Activated CD8-positive, alpha-beta memory T cell treated with anti-CD3 and anti-CD28 coated beads for 1 hour (primary cell): ENCODE measurements at places on chromosomes 2 and 18.

DNA sequence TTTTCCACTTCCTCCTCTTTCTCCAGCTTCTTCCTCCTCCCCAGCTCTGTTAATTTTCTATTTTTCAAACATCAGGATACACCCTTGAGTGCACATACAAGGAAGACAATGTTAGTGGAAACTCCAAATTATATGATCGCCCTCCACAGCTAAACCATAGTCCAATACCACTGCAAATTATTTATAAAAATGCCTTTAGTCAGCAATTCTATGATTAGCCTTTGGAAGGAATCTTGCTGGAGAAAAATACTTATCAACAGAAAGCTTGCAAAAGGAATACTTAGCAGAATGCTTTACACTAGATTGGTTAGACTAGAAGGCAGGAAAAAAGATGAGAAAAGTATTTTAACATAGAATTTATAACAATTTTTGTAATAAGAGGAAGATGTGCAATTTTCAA, 178.9 kb downstream of the FAM124B start:
- no peak for DNase-seq

DNA sequence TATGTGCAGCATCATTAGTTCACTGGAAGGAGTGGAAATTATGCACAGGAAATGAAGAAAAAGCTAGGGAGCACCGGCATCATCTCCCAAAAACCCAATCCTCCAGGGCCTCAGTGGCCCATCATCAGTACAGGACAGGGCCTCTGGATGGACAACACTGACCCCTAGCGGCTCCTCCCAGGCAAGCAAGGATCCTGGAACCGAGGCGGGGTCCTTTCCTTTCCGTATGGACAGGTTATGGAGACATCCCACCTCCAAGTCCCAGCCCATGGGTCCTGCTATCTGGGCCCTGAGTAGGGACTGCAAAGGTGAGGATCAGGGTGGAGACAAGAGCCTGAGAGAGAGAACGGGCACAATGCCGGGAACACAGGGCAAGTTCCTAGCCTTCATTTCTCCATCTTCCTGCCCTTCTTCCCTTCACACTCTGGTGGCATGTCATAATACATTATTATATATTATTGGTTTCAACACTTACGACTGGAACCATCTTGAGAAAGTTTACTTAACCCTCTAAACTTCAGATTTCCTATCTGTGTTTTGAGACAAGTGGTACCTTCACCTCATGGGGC, 68.2 kb downstream of the ZNF516 start:
- DNase-seq = no peak

DNA sequence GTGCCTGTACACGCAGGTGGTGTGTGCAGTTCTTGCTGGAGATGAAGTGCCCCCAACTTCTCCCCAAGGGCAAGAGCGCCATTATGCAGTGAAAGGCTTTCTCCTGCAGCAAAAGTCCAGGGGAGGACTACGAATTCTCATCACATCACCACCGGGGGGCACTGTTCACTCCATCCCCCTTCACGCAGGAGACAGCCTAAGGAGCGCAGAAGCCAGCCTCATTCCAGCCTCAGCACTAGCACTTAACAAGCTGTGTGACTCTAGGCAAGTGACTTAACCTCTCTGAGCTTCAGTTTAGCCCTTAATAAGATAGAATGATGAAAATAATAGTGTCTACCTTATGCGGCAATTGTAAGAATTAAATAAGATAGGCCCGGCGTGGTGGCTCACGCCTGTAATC, 32.3 kb downstream of the DNMT3A start:
- DNase-seq = peak; percentile 52

DNA sequence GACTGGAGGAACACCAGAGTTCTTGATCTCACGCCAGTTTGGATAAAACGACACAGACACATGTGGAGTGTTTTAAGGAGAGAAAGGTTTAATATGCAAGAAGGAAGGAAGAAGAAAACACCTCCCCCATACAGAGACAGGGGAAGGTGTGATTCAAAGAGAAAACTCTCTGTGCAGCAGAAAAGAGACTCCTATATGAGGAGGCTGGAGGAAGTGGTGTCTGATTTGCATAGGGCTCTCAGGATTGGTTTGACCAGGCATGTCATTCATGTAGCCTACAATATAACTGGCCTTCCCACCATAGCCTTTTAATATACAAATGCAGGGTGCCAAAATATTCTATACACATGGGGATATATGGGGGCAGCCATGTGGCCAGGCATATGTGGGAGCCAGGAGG, 1386.5 kb downstream of the RPIA start:
- DNase-seq = no peak

DNA sequence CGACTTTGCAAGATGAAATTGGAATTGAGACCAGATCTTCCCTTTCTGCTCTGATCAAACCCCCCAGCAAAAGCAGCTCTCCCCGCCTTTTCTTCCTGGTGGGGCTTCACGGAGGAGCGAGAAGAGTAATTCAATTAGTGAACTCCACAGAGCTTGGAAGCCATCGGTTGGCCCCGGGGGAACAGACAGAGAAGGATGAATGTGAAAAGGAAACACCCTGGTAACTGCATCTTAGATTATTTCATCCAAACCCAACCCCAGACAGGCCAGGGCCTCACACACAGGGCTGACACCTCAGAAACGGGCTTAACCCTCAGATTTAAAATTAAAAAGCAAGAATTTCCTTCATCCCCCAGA, 18.3 kb downstream of the SMAD7 start:
- DNase-seq = no peak

GRCh38 chr2:159091976-159092375, 123.5 kb downstream of the TANC1 start:
- DNase-seq = no peak

GRCh38 chr2:114843963-114844362, 401.5 kb downstream of the DPP10 start:
- DNase-seq = no peak

DNA sequence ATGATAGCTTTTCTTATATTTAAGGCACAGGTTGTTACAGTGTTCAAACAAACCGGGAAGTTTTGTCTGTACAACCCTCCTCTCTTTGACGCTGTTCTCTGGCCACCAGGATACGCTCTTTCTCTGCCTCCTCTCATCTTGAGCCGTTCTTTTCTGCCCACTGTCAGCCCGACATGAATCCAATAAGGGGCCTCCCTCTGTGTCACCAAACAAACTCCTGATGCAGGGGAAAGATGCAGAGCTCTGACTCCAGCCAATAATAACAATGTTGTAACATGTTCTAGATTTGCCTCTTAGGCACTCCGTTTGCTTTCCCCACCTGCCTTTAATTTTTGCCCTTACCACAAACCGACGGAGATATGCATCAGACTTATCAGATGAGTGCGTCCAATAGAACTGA, 449.3 kb downstream of the SLC4A3 start:
- no peak for DNase-seq

GRCh38 chr2:226991663-226992062, 155.8 kb downstream of the RHBDD1 start:
- no peak for DNase-seq

GRCh38 chr18:57621246-57621604, 411 bp downstream of the NARS1 start:
- no peak for DNase-seq

DNA sequence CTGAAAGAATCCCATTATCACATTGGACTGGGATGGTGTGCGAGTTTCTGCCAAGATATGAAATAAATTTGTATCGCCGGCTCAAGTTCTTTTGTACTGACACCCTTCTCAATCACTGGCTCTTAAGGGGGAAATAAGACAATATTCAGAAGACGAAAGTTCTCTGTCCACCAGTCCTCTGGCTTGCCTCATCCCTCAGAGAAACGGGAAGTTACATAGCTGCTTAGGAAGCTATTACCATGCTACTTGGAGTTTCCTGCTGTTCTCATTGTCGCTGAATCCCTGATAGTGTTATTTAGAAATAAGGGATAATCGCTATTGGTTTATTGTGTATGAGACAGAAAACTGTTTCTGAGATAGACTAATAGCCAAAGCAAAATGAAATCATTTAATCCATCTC, 205.0 kb upstream of the ZNF521 start:
- no peak for DNase-seq

- no peak for DNase-seq
Measured at GRCh38 chr18:55753643-55754263, 165.8 kb upstream of the TCF4 start.

- no peak for DNase-seq
Measured at GRCh38 chr2:42001711-42002201, 46.1 kb upstream of the PKDCC start.

GRCh38 chr2:2699121-2699505, 368.0 kb upstream of the MYT1L start:
- DNase-seq = no peak

DNA sequence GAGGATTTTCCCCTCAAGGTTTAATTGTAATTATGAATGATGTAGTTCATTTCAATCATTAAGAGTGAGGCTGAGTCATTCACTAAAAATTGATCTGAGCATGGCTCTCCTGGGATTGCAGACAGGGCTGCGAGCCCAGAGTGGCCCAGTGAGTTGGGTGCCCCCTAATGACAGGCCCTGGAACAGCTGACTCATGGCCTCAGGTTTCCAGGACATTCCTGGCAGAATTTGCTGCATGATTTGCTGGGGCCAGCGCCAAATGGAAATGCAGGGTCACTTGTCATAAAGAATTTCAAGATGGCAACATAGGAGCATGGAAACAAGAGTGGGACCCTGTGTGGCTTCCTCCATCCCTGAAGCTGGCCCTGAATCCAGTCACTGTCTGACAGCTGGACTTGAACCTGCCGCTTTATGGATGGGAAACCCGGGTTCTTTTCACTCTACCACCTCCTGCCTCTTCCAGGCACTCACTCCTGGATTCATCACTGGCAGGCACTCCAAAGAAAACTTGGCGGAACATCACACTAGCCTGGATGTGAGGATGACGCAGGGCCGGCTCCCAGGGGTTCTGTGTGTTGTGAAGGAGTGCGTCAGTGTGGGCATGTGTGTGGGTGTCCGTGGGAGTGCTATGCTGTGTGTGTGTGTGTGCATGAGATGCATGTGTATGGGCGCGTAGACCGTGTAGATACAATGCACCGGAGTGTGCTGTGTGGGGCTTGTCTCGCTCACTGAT, 15.2 kb downstream of the OTOF start:
- no peak for DNase-seq

GRCh38 chr2:223644136-223644535, 42.0 kb upstream of the SCG2 start:
- DNase-seq = no peak

GRCh38 chr2:62732262-62732777, 26.8 kb downstream of the EHBP1 start:
- DNase-seq = no peak

GRCh38 chr18:23992089-23992940, 22.2 kb upstream of the TTC39C start:
- DNase-seq = no peak

DNA sequence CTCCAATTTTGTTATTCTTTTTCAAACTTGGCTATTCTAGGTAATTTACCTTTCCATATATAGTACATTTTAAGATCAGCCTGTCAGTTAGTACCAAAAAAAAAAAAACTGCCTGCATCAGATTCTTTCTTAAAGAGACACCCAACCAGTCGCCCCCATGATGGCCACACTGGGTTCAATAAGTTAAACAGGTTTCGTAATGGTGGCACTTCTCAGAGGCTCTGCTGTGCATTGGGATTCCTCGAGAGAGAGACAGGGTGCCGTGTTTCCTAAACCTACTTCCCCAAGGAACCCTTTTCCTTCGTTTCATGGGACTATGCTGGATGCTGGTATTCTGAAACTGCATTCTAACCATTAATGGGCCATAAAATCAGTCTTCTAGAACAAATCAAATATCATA, 37.4 kb downstream of the MYO7B start:
- DNase-seq = no peak

DNA sequence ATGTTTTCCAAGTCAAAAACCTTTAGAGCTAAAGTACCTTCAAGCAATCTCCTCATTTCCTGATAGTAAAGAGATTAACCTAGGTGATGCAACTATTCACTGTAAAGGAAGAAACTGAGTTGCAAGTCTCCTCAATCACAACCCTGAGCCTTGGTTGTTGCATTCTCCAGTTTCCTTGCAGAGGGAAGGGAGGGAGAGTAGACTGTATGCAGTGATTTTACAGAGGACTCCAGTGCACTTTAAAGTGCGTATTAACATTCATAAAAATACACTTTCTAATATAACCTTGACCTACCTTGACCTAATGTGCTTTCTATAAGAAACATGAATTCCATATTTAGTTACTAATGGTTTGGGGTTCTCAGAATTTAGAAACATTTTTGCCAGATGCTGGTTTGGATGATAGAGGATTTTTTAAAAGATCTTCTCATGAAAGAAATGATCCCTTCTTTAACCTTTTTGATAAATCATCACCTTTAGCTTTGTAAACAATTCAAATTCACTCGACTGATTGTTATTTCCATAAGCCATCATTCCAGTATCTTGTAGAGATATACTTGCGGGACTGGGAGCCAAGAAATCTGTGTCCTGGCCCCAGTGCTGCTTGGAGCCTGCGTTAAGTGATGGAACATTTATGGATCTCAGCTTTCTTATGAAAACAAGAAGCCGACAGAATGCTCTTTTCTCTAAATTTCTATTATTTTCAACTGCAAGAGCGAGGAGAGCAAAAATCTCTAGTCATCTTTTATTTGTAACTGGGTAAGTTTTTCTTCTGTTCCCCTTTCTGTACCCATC, 228.3 kb downstream of the ZNF521 start:
- DNase-seq = no peak

DNA sequence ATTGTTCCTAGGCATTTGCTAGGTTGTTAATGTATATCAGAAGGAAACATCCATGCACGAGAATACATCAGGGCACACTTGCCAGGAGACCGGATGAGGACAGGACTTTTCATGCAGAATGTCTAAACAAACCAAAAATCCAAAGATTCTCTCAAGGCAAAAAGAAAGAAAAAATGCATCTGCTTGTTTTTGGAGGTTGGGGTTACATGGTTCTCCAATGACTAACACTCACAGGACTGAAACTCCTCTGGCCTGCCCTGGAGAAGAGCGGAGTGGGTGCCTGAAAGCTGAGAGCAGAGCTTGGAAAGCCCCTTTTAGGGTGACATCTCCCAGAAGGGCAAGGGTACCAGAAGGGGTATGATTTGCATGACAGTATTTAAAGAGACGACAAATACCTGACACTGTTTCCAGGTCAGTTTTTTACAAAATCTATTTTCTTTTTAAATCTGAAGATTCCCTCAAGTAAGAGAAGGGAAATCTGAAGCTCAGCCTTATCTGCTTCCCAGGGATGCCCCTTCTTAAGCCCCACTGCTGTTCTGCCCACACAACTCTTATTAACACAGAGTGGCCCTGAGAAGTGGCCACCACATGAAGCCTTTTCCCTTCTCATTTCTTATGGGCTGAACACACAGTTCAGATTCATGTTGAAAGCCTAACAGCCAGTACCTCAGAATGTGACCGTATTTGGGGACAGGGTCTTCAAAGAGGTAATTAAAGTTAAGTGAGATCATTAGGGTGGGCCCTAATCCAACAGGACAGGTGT, 216.4 kb downstream of the STK39 start:
- no peak for DNase-seq

- DNase-seq = no peak
Measured at GRCh38 chr2:96325041-96325883, at the start of gene ITPRIPL1. ITPRIPL1 (plus strand) TSS chr2:96325317; CDS start chr2:96325840, 523 bp downstream.

GRCh38 chr2:229530434-229530833, 183.9 kb downstream of the DNER start:
- no peak for DNase-seq

DNA sequence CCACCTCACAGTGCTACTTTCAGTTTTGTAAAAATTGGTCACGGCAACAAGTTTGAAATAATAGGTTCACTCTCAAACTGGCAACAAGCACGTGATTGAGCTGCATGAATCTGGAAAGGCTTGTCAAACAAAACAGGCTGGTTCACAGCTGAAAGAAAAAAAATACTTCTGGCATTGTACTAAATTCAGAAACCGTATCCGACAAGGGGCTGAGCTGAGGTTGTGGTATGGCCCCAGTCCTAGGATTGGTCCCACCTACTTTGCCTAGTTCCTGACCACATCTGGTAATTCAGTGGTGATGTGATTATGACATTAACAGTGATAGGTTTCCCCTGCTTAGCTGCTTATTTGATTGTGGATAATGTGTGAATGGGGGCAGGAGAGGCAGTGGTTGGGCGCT, 326.5 kb upstream of the THUMPD2 start:
- no peak for DNase-seq
